ENCODE measurements at places on chromosomes 7 and 10.
A peak's percentile ranks its signal among the peaks of the same experiment; 100 is the strongest.

- no peak for DNase-seq
Observed at GRCh38 chr7:40401406-40401805, 266.6 kb downstream of the SUGCT start.

GRCh38 chr7:138889582-138890498, 91.3 kb downstream of the KIAA1549 start:
- DNase-seq = peak; percentile 82

GRCh38 chr7:1233333-1234048, 819 bp downstream of the UNCX start:
- DNase-seq = no peak

GRCh38 chr10:116257785-116258184, 15.2 kb downstream of the GFRA1 start:
- DNase-seq = no peak

DNA sequence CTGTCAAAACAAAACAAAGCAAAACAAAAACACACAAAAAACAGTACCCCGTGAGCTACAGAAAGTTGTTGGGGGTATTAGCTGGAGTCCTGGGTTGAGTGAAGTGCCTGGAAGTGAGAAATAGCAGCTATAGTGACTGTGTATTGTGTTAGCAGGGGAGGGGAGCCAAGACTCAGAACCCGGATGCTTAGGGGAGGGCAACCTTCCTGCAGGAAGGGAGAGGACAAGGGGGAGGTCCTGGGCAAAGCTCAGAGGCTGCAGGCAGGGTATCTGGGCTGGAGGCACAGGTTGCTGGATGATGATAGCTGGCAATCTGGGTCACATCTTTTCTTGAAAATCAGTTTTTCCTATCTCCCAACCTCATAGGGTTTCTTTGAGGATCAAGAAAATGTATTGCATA, 75.8 kb upstream of the PARD3 start:
- DNase-seq = no peak

DNA sequence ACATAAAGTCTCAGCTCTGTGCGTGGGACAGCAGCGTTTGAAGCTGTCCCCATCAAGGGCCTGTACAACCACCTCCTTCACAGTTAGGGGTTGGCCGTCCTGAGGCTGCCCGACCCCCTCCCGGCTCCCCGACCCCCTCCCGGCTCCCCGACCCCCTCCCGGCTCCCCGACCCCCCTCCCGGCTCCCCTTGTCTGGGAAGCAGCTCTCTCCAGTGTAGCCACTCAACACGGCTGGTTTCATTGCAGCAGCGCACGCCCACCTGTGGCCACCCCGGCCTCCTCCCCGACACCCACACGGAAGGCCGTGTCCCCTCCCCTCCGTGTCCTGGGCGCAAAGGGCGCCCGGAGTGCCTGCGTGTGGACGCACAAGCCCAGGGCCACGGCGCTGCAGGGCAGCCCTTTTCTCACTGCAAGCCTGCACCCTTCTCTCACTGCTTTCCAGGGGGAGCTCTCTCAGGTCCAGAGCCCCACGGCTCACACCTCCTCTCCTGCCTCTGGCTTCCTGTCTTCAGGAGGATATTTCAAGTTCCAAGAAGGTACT, 20.9 kb upstream of the FAM20C start:
- no peak for DNase-seq

GRCh38 chr7:138247081-138247480, 170.8 kb downstream of the AKR1D1 start:
- DNase-seq = no peak

GRCh38 chr7:11341285-11341944, 367.7 kb downstream of the PHF14 start:
- DNase-seq = peak; percentile 50

DNA sequence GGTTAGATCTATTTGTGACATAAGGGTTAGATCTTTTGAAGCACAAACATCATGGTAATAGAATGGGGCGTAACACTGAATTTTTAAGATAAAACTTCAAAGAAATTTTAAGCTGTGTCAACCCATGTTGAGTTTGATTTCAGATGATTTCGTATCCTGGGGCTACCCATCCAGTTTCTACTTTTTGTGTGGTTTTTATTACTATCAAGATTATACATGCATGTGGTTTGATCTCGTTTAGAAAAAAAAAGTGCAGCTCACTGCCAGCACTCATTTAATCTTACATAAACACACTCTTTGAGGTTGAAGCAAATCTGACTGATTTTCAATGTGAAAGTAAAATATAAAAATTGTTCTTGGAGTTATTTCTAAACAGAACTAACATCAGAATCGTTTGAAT, 140.8 kb upstream of the GRB10 start:
- no peak for DNase-seq

DNA sequence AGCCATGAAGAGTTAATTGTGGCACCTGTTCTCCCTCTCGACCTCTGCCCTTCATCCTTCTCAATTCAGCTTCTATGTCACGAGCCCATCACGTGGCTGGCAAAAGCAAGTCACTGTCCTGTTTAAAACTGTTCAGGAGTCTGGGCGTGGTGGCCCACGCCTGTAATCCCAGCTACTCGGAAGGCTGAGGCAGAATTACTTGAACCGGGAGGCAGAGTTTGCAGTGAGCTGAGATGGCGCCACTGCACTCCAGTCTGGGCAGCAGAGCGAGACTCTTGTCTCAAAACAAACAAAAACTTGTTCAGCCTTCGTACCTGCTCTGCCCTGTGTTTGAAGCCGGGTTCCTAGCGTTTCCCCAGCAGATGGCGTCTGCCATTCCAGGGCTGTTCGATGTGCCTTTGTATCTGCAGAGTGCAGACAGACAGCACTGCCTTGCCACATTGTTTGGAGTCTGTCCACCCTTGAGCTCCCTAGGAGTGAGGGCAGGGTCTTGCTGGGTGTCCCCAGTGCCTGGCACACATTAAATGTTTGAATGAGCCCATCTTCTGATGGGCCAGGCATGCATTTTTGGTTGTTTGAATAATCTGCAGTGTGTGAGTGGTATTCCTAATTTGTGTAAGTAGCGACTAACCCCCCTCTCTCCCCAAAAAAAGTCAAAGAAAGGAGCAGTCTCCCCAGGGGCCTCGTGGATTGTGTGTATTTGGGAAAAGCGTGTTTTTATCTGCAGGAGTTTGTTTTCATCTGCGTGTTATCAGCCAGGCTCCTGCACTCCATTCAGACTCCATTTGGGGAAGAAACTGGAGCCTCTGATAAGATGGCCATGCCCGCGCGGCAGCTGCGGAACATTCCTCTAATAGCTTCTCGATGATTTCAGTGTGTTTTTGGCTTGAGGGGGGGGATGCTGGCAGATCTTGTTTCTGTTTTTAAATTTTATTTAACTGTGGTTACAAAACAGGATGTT, 61.2 kb downstream of the DNAJB6 start:
- peak; percentile 80 for DNase-seq

GRCh38 chr7:143172354-143172753, 10.9 kb upstream of the TAS2R39 start:
- peak; percentile 80 for DNase-seq

DNA sequence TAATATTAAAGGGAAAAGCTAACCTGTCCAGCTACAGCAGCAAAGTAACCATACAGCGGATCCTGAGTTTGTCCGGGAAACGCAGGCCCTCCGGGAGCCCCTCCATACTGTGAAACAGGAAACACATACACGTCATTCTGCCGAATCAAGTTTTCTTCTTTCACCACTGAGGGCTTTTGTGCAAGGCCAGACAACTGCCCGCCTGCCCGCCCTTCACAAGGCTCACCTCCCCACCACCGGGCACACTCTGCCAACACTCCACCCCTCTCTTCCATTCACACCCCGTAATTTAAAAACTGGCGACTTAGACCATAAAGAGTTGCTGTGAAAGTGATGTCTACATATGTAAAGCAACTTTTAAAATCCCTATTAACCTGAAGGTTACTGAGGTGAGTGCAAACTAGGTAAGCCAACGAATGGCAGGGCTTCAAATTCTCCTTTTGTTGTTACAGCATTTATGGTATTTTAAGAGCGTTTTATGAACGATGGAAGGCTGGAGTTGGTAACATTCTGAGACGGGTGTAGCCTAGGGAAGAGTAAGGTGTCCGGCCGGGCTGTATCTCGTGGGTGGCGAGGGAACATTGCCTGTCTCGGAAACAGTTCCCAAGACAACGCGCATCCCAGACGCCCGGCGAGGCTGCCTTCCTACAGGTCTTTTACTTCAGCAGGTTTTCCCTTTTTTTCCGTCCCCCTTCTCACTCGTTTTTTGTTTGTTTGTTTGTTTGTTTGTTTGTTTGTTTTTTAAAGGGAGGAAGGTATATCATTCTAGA, 817 bp downstream of the SRI start:
- DNase-seq = no peak
